ENCODE measurements at places on chromosomes 6 and 20.

DNA sequence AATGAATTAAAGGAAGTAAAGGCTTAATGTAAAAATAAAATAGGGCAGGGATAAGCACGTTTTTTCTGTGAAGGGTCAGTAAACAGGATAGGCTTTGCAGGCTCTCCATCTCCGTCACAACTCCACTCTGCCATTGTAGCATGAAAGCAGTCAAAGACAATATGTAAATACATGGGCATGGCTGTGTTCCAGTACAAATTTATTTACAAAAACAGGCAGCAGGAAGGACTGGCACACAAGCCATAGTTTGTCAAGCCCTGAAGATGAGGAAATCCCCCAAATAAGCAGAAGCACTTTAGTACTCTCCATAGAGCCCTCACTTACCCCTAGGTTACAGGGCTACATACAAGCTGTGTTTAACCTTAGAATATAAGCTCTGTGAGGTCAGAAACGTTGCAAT lies 8.9 kb upstream of the FBXO9 start:
- DNase-seq = no peak

DNA sequence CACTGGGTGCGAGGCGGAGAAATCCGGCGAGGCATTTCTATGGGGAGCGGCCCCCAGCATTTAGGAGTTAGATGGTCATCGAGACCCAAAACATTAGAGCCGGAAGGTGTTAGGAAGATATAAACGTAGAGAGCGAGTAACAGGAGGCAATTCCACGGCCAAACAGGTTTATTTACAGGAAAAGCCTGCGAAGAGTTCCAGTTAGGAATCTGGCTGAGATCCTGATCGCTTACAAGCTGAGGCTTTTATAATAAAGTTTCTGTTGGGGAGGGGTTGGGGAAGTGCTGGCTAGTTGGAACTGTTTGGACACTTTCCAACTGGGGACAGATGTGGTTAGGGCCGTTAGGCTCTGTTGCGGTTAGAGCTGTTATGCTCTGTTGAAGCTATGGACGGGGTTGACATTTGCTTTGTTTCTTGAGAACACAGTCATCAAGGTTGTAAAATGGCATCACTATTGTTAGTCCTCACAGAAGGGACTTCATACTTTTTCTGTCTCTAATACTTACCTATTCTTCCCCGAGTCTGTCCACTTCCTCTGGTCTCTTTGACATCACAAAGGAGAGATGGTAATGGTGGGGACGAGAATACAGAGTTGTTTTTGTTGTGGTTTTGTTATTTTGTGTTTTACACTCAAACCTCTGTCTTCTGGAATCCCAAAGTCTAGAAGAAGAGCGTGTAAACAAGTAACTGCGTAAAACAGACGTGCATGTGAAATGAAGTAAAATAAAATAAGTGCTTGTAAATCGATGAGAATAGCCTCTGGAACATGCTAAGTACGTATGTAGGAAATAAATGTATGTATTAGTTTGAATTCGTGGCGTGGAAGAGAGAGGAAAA lies 554 bp upstream of the ZSCAN31 start:
- DNase-seq = no peak

- DNase-seq = no peak
These were observed 5.6 kb downstream of the FOXC1 start for GRCh38 chr6:1615151-1615852.

DNA sequence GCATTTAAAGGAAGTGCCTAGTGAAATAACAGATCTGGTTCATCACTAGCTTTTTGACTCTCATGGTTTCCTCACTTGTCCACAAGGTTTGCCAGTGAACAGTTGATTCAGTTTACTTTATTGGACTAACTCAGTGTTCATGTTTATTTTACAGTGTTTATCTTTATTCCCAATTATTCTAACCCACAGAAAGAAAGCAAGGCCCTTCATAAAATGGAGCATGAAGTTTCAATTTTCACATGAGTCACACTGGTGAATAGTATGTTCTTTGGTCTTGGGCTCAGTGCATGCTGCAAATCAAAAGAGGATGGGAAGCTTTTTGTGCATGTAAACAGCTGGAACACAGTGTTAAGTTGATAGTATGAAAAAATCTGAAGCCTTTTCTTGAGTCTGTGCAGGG lies 217.6 kb upstream of the HDDC2 start:
- no peak for DNase-seq

DNA sequence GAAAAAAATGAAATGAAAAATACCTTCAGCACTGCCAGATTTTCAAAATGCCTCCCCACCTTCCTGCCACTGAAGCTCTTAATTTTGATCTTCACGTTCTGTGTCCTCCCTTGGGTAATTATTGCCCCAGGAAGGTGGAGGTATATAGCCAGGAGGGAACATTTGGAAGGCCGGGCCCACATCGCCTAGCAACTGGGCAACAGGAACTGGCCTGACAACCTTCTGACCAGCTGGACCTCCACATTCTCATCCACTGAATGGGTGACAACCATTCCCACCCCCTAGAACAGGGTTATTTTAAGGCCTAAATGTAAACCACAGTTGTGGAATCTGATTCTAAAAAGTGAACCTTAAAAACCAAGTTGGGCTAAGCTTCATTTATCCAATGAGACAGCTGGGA lies 3.2 kb downstream of the RRBP1 start:
- no peak for DNase-seq

- DNase-seq = no peak
These were observed 16.8 kb downstream of the MYLK4 start for GRCh38 chr6:2733736-2734480.

DNA sequence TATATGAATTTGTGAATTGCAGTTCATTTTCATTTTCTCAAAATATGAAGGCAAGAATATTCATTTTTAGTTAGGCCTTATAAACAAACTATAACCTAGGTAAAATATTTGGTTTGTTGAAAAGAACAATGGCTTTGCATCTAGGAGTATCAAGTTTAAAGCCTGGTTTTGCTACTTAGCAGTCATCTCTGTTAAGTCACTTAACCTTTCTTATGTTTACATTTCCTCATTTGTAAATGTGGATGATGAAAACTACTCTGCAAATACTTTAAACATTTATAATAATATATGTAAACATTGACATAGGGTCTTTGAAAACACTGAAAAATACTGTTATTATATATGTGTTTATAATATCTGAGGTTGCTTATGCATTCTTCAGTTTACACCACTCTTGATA lies 135.5 kb downstream of the CENPW start:
- DNase-seq = no peak

DNA sequence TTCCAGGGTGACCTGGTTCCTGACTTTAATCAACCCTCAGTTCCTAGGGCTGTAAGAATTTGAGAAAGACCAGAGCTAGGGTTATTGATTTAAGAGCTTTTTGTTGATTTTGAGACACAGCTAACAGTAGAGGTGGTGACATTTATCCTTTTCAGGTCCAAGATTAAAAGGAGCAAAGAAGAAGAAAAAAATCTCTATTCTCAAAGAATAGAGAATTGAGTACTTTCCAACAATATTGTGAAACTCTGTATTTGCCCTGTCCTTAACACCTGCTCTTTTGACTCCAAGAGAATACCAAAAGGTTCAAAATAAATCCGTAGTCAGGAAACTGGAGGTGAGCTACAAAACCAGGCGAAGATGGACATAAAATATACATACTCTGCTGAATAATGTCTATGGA lies 7.3 kb downstream of the PAQR8 start:
- no peak for DNase-seq

- no peak for DNase-seq
These were observed 14.3 kb upstream of the INSM1 start for GRCh38 chr20:20353576-20353975.
